ENCODE measurements at places on chromosomes 1 and 21.

- no peak for DNase-seq
Observed at GRCh38 chr1:153638261-153638660, 4.4 kb downstream of the CHTOP start.

GRCh38 chr1:9906466-9906865, 3.6 kb downstream of the CTNNBIP1 start:
- no peak for DNase-seq

GRCh38 chr1:86416343-86416742, 7.6 kb upstream of the CLCA2 start:
- no peak for DNase-seq

GRCh38 chr1:235079443-235080296, 49.0 kb downstream of the TOMM20 start:
- peak; percentile 52 for DNase-seq

- DNase-seq: peak; percentile 20
Observed at GRCh38 chr1:5906116-5906515, 86.1 kb downstream of the NPHP4 start.

DNA sequence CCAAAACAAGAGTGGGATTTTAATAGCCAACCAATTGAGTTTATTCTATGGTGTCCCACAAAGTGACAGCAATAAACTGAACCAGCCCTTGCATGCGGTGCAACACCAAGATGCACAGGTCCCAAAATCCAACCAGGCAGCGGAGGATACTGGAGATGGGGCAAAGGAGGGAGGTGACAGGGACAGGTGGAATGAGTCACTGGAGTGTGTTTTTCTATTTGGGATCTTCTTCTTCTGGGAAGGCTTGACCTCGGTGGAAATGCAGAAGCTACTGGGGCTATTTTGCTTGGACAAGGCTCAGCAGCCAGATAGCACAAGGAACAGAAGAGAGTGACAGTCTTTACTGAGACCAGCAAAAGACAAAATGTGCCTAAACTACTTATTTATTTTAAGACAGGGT, 97.5 kb downstream of the PLXNA2 start:
- no peak for DNase-seq

DNA sequence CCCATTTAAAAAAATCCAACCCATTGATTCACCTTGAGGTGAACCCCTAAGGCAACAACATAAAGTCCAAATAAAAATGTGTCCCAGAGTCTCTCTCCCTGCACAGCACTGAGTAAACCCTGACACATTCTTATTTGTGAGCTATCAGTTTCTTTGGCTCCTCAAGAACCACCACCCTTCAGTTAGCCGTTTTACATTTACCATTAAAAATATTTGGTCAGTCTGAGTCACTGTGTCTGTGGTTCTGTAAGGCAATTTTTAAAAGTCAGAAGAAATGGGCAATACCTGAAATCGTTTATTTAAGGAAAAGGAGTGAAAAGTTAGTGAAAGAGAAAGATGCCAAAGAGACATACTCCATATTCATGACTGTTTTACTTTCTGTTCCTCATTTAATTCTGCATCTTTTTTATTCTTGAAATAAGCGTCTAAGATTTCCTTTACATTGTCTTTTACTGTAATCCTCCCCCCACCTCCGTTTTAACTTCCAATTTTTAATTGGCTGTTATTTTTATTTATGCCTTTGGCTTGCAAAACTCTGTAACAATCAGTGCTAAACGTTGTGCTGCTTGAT, 91.7 kb upstream of the IVNS1ABP start:
- DNase-seq: no peak

- peak; percentile 84 for DNase-seq
Observed at GRCh38 chr1:38476111-38476849, 383.3 kb downstream of the RRAGC start.

Data from H7 (cell line).